ENCODE measurements at places on chromosomes 16 and 17. TPM values are rescaled to one million over a fixed set of nuclear protein-coding genes. Genes with fewer than 3 reads are reported as not detected.
A peak's percentile ranks its signal among the peaks of the same experiment; 100 is the strongest.

DNA sequence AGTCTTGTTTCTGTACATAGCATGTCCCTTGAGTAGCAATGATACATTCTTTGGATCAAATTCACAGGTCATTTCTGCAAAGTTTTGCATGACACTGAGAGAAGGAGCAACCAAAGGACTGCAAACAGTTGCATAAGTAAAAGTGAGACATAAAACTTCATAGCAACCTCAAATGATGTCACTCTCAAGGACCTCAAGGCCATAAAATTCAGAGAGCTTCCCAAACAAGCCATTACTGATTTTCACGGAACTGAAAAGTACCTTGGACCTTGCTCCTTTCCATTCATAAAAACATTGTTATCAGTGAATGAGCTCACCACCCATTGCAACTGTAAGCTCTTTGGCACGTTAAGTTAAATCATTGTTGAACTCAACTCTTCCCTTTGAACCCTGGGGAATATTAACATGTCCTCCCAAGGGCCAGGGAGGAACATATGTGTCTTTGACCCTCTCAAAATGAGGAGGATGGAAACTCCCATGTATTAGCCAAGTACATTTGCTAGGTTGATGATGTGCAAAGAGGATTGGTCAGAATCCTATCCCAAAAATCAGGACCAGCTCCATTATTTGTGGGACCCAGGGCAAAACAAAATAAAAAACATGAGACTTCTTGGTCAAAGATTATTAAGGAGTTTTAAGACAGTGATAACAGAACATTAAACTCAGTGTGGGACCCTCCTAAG is 275.0 kb upstream of the DYNLRB2 start:
- H3K27ac ChIP-seq, result no peak overlapping the region
- no peak overlapping the region for H3K4me3 ChIP-seq
- no peaks in the 10 kb centered on the region for H3K27me3 ChIP-seq
- DNase-seq, result no peak

- peaks cover 77% of the 10 kb centered on the region for H3K4me1 ChIP-seq
- no peak overlapping the region for H3K27ac ChIP-seq
- H3K27me3 ChIP-seq, result no peaks in the 10 kb centered on the region
- no peak for DNase-seq
- no peaks in the 10 kb centered on the region for H3K36me3 ChIP-seq
These were observed 326.8 kb downstream of the SEC14L1 start for GRCh38 chr17:77467521-77467920.

- no peak for DNase-seq
- H3K4me3 ChIP-seq, result peak overlapping the region; percentile 70
- peak overlapping the region; percentile 81 for H3K27ac ChIP-seq
- H3K4me1 ChIP-seq, result peaks cover 74% of the 10 kb centered on the region
- H3K27me3 ChIP-seq, result no peaks in the 10 kb centered on the region
- H3K36me3 ChIP-seq, result no peaks in the 10 kb centered on the region
These were observed 1.4 kb downstream of the PPP1R9B start for GRCh38 chr17:50149091-50149416.

Gene ABCA10
- 32.2 TPM for total RNA-seq

GRCh38 chr17:17172001-17172939 is 33.9 kb downstream of the PLD6 start:
- peaks cover 83% of the 10 kb centered on the region for H3K36me3 ChIP-seq
- H3K4me3 ChIP-seq, result no peak overlapping the region
- DNase-seq, result no peak
- H3K27me3 ChIP-seq, result no peaks in the 10 kb centered on the region
- H3K27ac ChIP-seq, result no peak overlapping the region
- peaks cover 10% of the 10 kb centered on the region for H3K4me1 ChIP-seq

GRCh38 chr17:34504814-34505484 is 74.4 kb upstream of the TMEM132E start:
- H3K27ac ChIP-seq, result no peak overlapping the region
- H3K4me1 ChIP-seq, result no peaks in the 10 kb centered on the region
- no peaks in the 10 kb centered on the region for H3K36me3 ChIP-seq
- no peak for DNase-seq
- no peaks in the 10 kb centered on the region for H3K27me3 ChIP-seq

DNA sequence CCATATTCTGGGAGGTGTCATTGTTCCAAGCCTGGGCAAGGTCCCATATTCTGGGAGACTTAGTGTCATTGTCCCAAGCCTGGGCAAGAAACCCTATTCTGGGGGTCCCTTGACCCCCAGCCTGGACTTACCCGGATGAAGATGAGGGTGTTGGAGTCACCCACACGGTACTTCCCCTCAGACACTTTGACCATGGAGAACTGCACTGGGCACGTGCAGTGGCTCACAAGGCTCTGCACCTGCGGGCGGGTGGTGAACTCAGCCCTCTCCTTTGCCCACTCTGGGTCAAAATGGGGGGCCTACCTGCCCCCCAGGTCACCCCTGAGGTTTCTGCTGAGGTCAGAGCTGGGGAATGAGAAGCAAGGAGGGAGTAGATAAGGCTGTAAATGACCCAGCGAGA is 4.1 kb downstream of the GAS2L2 start:
- no peak overlapping the region for H3K27ac ChIP-seq
- no peaks in the 10 kb centered on the region for H3K36me3 ChIP-seq
- H3K4me3 ChIP-seq, result no peak overlapping the region
- H3K27me3 ChIP-seq, result no peaks in the 10 kb centered on the region
- DNase-seq, result no peak

Gene CFAP97D1
- total RNA-seq, result not detected

- H3K4me1 ChIP-seq, result peaks cover 18% of the 10 kb centered on the region
- H3K27ac ChIP-seq, result no peak overlapping the region
- no peaks in the 10 kb centered on the region for H3K36me3 ChIP-seq
- no peak overlapping the region for H3K4me3 ChIP-seq
These were observed 53.1 kb downstream of the PRMT7 start for GRCh38 chr16:68363658-68364521.

Gene CCL8
- 1.5 TPM for total RNA-seq

DNA sequence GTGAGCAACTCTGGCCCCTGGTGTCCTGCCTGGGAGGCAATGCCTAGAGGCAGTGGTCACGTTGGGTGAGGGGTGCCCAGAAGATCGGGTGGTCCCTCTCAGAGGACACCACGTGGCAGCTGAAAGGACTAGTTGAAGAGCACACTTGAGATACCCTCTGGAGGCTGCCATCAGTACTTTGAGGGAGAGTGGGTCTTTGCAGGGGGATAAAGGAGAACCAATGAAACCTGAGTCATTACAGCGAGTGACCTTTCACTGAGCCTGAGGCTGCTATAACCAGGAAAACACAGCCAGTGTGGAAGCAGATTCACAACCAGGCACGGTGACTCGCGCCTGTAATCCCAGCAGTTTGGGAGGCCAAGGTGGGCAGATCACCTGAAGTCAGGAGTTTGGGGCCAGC is 18.9 kb downstream of the CA4 start:
- H3K36me3 ChIP-seq, result no peaks in the 10 kb centered on the region
- no peak overlapping the region for H3K27ac ChIP-seq
- no peaks in the 10 kb centered on the region for H3K27me3 ChIP-seq
- no peak overlapping the region for H3K4me3 ChIP-seq

- H3K27ac ChIP-seq, result no peak overlapping the region
- DNase-seq, result no peak
- H3K4me3 ChIP-seq, result no peak overlapping the region
- H3K27me3 ChIP-seq, result no peaks in the 10 kb centered on the region
- no peaks in the 10 kb centered on the region for H3K4me1 ChIP-seq
These were observed 332.1 kb downstream of the SLC39A11 start for GRCh38 chr17:72760368-72760767.

Gene EVI2B
- 11.0 TPM for total RNA-seq

DNA sequence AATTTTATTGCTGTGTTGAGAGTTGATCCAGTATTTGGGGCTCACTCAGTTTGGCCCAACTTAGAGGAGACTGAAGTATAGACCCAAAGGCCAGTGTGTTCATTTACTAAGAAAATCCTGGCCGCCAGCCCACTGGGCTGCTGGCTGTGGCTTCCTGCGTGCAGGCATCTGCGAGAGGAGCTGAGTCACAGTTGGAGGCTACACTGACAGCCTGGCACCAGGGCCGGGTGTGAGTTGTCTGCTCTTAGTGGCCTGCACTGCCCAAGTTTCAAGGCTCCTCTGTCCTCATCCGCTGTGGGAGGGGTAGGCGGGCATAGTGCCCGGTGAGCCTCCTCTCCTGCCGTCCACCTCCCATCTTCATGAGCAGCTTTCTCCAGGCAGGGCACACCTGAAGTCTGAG is 54.2 kb downstream of the PLD6 start:
- peaks cover 28% of the 10 kb centered on the region for H3K4me1 ChIP-seq
- no peak for DNase-seq
- no peak overlapping the region for H3K4me3 ChIP-seq
- no peaks in the 10 kb centered on the region for H3K27me3 ChIP-seq
- peaks cover 71% of the 10 kb centered on the region for H3K36me3 ChIP-seq
- H3K27ac ChIP-seq, result peak overlapping the region; percentile 39

- peaks cover 6% of the 10 kb centered on the region for H3K27me3 ChIP-seq
- no peak for DNase-seq
- H3K27ac ChIP-seq, result no peak overlapping the region
- peaks cover 35% of the 10 kb centered on the region for H3K36me3 ChIP-seq
These were observed 4.7 kb upstream of the IL17C start for GRCh38 chr16:88633684-88634140.

Gene KRTAP4-1
- not detected for total RNA-seq

GRCh38 chr16:31277659-31278260 is 18.0 kb downstream of the ITGAM start:
- no peaks in the 10 kb centered on the region for H3K4me1 ChIP-seq
- H3K27me3 ChIP-seq, result no peaks in the 10 kb centered on the region
- no peak for DNase-seq
- H3K27ac ChIP-seq, result no peak overlapping the region
- no peaks in the 10 kb centered on the region for H3K36me3 ChIP-seq
- H3K4me3 ChIP-seq, result no peak overlapping the region

DNA sequence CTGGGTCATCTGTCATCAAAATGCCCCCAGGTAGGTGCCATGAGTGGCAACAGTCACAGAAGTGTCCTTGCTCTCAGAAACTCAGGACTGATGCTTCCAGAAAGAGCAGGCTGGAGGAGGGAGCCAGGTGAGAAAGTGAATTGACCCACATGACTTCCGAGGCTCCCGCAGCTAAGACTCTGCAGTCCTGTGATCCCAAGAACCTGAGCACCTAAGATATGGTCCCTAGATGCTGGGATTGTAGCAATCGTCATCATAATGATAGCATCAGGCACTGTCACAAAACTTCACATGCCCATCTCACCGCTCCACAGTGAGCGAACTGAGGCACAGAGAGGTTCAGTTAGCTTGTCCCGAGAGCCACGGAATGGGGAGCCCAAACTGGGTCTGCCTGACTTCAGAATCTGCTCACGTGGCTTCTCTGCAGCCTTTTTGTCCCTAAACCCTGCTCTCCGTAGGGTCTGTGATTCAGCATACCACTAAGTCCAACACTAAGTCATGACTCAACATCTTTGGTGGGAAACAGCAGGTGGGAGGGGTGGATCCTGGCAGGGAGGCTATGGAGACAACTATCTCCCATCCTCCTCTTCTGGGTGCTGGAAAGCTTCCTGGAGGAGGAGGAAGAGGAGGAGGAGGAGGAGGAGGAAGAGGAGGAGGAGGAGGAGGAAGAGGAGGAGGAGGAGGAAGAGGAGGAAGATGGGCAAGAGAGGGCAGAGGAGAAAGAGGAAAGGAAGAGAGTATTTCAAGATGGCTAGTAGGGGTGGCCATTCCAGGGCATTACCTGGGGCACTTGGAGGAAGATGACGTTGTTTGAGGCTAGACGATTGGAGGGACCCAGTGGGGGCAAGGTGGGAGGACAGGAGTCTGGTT is 55.5 kb upstream of the DLX4 start:
- no peak overlapping the region for H3K27ac ChIP-seq
- H3K27me3 ChIP-seq, result peaks cover 6% of the 10 kb centered on the region
- H3K4me3 ChIP-seq, result no peak overlapping the region
- no peaks in the 10 kb centered on the region for H3K36me3 ChIP-seq

Gene CLEC18A
- 1.2 TPM for total RNA-seq

- DNase-seq, result no peak
- no peaks in the 10 kb centered on the region for H3K27me3 ChIP-seq
- H3K27ac ChIP-seq, result no peak overlapping the region
- H3K36me3 ChIP-seq, result no peaks in the 10 kb centered on the region
- H3K4me1 ChIP-seq, result peaks cover 5% of the 10 kb centered on the region
These were observed 35.8 kb downstream of the NF1 start for GRCh38 chr17:31130286-31131224.

Gene SLC9A5
- 0.49 TPM for total RNA-seq
